ENCODE measurements at places on chromosomes 3 and 15.

DNA sequence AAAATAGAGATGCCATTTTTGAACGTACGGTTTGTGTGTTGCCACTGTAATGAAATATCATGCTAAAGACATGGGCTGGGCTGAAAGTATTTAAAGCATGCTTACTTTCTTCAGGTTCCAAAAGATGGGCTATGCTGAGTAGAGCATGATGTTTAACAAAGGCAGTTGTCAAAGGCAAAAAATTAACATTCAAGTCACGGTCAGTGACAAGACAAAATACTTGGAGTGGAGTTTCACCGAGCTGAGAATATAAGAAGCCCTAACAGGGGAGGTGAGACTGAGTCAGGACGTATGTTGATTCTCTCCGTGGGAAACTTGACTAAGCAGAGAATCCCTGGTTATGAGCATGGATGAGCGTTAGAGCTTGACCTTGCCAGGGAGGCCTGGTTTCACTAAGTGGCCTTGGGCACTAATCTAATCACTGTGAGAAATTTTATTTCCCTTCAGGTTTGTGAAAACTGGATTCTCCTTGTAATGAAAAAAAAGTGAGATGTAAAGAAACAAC lies 218.2 kb upstream of the ADAMTS9 start:
- no peak for DNase-seq

GRCh38 chr3:5013021-5013906 lies 34.0 kb downstream of the BHLHE40 start:
- DNase-seq, result no peak

- no peak for DNase-seq
These were observed 9.3 kb downstream of the HHLA2 start for GRCh38 chr3:108305484-108306172.

DNA sequence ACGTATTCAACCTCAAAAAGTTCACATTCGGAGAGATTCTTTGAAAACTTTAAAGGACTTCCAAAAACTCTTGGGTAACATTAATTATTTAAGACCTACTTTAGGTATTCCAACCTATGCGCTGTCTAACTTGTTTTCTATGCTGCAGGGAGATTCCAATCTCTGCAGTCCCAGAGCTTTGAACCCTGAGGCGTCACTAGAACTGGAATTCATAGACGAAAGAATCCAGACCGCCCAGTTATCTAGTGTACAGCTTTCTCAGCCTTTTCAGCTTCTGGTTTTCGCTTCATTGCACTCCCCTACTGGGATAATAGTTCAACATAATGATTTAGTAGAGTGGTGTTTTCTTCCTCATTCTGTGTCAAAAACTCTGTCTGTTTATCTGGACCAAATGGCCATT lies 711.3 kb downstream of the ROBO1 start:
- no peak for DNase-seq

DNA sequence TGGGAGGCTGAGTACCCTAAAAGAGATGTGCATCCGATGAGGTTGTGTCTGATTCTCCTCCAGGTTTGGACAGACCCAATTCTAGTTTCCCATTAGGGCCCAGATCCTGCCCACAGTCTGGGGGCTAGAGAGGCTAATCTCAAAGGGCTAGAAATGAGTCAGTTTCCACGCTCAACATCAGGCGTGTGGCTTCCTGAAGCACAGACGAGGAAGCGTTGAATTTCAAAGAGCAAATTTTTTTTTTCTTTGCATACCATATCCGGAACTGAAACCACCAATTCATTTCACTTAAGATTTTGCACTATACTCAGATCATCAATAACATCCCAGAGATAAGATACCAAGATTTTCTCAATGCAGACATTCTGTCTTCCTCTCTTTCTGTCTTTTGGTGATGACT lies 173.8 kb upstream of the BCL6 start:
- DNase-seq, result peak; percentile 48

DNA sequence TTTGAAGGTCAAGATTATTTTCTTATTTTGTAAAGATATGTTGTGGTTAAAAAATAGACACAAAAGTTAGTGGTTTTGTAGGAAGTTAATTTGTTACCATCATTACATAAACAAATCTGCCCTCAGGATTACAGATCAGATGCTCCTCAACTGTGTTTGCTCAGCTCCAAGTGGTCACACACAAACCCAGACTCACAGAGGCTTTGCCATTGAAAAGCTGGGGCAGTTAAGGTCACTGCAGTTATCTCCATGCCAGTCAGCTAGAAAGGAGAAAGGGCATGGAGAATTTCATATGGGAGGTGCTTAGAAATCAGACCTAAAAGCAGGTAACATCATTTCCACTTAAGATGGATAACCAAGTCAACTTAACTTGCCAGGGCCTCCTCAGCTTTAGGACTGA lies 825.7 kb upstream of the GBE1 start:
- no peak for DNase-seq

DNA sequence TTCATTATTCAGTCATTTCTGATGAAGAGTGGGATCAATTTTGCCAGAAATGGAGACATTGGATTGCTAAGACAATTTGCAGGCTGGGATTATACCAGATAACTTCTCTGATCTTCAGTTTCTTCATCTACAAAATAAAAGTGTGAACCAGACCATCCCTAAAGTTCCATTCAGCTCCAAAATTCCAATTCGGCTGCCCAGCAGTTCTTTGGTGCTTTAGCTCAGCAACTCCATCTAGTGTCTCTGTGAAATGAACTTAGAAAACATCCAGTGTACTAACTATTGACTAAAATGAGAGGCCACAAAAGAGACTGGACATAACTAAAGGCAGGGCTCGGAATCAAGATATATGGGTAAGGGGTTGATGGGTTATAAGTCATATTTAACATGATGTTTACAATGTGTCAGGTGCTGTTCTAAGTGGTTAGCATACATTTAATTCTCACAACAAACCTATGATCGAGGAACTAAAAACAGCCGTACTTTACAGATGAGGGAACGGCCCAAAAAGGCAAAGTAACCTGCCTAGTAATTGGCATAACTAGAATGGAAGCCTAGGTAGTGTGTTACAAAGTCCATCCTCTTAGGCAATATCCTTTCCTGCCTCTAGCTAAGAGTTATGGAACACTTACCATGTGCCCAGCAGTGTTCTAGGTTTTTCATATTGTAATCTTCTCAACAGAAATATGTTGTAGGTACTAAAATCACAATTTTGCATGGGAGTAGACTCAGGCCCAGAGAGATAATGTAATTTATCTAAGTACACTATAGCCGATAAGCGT lies 17.0 kb downstream of the THAP10 start:
- no peak for DNase-seq

DNA sequence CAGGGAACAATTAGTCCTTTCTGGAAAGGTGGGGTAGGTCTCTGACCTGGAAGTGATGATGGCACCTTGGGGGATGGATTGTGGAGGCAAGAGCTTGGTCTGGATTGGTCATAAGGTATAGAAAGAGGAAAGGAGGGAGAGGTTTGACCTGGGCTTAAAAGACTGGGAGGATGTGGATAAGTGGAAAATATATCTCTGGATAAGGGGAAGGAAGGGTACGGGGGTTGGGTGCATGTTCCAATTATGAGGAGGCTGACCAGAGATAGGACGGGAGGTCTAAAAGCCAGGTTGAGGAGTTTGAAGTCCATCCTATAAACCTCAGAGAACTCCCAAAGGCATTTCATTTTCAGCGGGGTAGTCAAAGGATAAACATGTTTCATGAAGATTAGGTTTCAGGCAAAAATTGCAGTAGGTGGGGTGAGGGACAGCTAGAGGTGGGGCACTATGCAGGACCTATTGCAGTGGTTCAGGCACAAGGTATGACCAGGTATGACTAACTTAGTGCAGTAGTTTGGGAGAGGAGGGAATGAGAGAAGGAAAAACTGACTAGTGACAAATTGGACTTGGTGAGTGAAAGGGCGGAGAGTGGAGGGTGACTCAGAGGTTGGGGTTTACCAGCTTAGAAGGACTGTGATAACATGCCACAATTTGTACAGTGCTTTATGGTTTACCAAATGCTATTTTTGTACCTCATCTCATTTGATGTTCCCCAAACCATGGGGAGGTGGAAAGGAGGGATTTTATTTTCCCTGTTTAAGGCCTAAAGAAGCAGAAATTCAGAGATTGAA lies 10.7 kb downstream of the PDE8A start:
- DNase-seq, result no peak

DNA sequence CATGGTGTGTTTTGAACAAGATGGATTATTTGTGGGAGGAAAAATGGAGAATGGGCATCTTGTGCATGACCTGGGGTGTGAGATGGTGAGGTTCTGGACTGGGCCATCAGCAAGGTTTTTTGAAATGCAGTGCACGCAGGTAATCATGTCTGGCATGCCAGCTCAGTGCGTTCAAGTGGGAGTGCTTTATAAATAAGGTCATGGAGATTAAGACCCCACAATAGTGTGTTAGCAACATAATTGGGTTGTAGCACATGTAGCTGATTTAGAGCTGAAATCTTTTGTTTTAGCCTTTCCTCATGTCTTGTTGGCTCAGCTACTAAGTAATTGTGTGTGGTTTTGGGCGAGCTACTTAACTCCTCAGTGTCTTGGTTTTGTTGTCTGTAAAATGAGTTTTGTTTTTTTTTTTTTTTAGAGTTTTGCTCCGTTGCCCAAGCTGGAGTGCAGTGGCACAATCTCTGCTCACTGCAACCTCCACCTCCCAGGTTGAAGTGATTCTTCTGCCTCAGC lies 3.9 kb upstream of the CACNA1D start:
- no peak for DNase-seq

- no peak for DNase-seq
These were observed 122.0 kb upstream of the SOX14 start for GRCh38 chr3:137641879-137642704.

- no peak for DNase-seq
These were observed 25.4 kb upstream of the PSMD6 start for GRCh38 chr3:64048631-64049061.
